Cerebellar nuclear complex (tissue), 1 donor: ENCODE measurements at places on chromosomes 13 and 19.

GRCh38 chr13:40981361-40981760 lies 37.8 kb downstream of the ELF1 start:
- DNase-seq, result no peak

GRCh38 chr19:1081301-1082164 lies 13.6 kb downstream of the POLR2E start:
- no peak for DNase-seq

DNA sequence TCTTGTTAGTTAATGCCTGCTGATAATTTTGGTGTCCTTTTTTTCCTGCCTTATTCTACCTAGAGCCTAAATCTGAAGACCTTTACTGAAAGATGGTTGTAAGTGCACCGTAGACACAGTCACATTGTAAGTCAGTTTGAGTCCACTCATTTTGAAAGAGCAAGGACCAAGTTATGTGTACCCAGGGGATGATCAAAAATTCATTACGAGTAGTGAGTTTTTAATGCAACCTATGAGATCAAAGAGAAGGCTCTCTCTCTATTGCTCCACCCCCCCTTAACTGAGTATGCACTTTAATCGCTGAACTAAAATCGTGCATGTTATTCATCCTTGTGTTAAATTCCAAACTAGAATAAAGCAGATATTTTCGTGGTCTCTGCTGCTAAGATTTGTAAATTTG lies 1.8 kb downstream of the RAP2A start:
- no peak for DNase-seq

GRCh38 chr13:75860935-75861334 lies 224.8 kb downstream of the LMO7 start:
- no peak for DNase-seq
